ENCODE measurements at places on chromosomes 3 and 15.

GRCh38 chr3:102532901-102533300 lies 98.1 kb downstream of the ZPLD1 start:
- peak; percentile 90 for DNase-seq

DNA sequence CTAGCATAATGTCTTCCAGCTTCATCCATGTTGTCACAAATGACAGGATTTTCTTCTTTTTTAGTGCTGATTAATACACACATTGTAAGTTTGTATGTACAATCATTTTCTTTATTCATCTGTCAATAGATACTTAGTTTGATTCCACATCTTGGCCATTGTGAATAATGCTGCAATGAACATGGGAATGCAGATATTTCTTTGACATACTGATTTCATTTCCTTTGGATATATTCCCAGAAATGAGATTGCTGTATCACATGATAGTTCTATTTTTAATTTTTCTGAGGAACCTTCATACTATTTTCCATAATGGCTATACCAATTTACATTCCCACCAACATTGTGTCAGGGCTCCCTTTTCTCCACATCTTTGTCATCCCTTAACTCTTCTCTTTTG lies 117.9 kb downstream of the MEIS2 start:
- DNase-seq = no peak

GRCh38 chr15:89364341-89364740 lies 29.7 kb upstream of the POLG start:
- peak; percentile 95 for DNase-seq

GRCh38 chr3:128770387-128770786 lies 44.4 kb downstream of the RAB7A start:
- DNase-seq = no peak

GRCh38 chr15:101203029-101203573 lies 48.7 kb downstream of the CHSY1 start:
- no peak for DNase-seq

GRCh38 chr3:195899701-195900435 lies 8.5 kb downstream of the TNK2 start:
- DNase-seq = no peak

DNA sequence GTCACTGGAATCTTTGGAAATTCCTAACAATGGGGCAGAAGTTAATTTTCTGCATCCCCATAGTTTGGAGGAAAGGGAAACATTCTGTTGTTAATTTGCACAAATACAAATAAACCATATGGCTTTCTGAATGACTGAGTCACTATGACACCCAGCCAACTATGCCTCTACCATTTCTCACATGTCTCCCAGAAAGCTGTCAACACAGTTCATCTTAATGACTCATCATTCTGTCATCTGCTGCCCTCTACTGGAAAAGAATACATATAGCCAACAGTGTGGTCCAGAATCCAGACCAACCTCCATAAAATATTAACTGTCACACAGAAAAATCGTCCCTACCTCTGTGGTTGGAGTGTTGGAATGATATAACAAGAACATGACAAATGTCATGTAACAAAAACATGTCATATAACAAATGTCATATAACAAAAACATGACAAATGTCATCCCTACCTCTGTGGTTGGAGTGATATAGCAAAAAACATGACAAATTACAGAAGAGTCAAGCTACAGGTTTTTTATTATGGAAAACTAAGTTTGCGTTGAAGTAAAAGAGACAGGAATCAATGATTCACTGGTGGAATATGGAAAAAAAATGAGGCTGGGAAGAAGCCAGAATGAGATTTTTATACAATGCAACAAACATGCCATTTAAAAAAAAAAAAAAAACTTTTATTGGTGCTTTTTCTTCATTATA lies 47.7 kb upstream of the GYG1 start:
- DNase-seq = peak; percentile 75

Data from MV-4-11 (cell line).